Stimulated activated CD4-positive, alpha-beta T cell treated with anti-CD3 and anti-CD28 coated beads, TNF-alpha, amount 100 ng/mL, for 1 hour (primary cell): ENCODE measurements at places on chromosomes 5 and 9.

DNA sequence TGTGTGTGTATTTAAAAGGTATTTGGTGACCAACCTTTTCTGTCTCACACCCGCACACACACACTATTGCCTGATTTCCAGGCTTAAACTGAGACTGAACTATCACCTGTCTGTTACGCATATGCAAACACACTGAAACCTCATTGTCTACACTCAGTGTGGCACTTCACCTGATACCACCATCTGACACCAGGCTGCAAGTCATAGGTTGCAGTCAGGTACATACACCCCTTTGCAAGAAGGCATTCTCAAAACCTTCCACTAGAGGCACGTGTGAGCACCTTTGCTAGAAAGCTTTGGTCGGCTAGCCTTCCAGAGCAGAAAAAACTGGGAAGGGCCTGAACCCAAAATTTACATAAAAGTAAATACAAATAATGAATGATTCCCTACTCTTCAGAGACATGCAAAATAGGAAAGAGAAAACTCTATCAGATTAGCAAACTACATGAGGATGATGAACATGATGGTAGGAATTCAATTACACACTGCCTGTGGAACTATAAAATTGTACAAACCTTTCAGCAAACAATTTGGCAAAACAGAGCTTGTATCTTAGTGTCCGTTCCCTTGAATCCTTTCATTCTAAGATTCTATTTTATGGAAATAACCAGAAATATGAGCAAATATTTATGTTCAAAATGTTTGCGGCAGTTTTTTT is 5.9 kb upstream of the FOXD1 start:
- no peak for DNase-seq

DNA sequence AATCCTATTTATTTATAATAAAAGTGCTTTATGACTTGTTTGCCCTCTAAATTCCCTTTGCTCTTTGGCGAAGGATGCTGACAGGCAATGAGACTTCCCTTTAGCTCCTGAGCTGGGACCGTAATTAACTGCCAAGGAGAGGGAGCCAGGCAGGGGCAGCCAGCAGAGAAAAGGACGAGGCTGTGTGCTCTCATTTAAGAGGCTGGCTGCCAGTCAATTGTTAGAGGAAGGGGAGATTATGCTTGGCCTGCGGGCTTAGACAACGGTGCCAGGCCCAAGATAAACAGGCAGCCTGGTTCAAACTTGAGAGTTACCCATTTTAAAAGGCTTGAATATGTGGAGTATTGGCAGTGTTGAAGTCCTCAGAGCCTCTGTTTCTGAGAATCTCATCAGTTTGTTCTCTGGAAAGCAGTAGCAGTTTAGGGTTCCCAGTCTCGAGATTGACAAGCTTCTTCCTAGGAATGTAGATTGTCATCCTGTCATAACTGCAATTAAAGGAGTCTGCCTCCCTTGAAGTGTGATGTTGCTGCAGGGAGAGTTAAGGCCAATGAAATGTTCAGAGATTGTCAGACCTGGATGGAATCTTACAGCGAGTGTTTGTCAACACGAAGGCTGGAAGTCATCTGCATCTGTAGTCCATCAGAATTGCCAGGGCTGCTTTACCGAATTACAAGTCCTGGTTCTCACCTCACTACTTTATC is 113.2 kb downstream of the JAKMIP2 start:
- no peak for DNase-seq

DNA sequence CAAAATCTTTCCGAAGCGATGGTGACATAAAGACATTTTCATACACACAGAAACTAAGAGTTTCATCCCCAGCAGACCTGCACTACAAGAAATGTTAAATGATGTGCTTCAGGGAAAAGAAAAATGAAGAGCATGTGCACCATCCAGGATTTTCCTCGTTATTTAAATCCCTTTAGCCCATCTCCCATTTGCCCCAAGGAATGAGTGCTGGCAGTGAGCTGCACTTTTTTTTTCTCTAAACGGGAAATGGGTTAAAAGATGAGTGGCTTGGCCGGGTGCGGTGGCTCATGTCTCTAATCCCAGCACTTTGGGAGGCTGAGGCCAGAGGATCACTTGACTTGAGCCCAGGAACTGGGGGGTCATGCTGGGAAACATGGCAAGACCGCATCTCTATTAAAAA is 6.8 kb upstream of the LRRC14B start:
- DNase-seq: no peak

GRCh38 chr5:100647461-100648230 is 112.5 kb downstream of the FAM174A start:
- no peak for DNase-seq

GRCh38 chr5:6349387-6349786 is 29.0 kb downstream of the MED10 start:
- no peak for DNase-seq

DNA sequence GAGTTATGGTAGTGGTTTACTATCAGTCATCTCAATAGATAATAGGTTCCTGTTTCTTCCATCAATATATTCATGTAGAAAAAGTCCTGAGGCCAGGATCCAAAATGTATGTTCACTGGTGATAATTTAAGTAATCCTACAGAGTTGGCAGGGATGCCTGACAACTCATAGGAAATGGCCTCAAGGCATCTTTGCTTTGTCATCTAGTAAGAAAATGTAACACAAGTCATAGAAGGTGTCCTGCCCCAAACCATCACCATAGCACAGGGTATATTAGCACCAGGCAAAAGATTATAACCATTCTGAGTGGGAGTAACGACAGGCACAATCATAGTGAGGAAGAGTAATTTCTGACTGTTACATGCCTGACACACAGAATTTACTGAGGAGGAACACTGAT is 257.0 kb downstream of the TMEM167A start:
- DNase-seq: no peak

GRCh38 chr5:113776168-113776567 is 262.7 kb downstream of the YTHDC2 start:
- no peak for DNase-seq

- no peak for DNase-seq
These were observed 6.0 kb downstream of the NACC2 start for GRCh38 chr9:136088939-136089696.

DNA sequence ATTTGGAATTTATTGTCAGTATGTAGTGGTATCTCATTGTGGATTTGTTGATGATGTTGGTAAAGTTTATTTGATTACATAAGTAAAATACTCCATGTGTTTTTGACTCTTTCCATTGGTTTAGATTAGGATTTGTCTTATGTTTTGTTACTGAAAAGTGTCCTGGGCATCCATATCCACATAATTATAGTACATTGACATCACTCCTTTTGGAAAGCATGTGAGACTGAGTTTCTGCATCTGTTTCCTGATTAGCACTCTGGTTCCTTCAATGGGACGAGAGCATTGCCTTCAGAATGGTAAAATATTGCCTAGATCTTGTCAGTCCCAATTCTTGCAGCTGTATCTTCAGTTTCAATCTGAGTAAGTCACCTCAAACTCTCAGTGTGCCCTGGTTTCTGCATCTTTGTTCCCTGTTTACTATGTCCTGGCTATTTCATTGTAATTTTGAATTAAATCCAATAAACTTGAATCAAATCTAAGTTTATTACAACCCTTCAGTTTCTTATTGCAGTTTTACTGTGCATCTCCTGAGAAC is 128.1 kb downstream of the FBXO38 start:
- DNase-seq: no peak

DNA sequence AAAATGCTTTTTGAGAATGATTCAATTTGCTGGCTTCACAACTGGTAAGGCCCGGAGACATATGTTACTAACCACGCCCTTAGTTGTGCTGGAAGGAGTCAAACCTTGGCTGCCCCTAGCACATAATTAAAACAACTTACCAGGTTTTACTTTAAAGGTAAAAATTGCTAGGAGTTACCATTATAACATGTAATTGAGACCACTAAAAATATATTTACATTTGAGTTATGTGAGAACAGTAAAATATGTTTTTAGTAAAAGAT is 435.6 kb upstream of the CDH9 start:
- no peak for DNase-seq

GRCh38 chr5:65461490-65461889 is 20.2 kb downstream of the ADAMTS6 start:
- DNase-seq: no peak

DNA sequence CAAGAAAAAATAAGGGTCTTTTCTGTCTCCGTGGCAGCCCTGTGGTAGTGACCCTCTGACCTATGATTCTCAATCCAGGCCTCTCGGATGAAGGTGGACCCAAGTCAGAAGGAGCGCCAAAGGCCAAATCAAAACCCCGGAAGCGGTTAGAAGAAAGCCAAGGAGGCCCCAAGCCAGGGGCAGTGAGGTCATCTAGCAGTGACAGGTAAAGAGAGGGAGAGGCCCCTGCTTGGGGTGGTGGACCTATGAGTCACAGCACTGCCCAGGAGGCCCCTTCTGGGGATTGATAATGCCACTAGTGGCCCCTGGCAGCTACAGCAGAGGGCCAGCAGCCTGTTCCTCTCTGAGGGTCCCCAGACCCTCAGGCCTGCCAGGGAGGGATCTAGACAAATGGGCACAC is 6.4 kb upstream of the SLC2A8 start:
- DNase-seq: no peak

DNA sequence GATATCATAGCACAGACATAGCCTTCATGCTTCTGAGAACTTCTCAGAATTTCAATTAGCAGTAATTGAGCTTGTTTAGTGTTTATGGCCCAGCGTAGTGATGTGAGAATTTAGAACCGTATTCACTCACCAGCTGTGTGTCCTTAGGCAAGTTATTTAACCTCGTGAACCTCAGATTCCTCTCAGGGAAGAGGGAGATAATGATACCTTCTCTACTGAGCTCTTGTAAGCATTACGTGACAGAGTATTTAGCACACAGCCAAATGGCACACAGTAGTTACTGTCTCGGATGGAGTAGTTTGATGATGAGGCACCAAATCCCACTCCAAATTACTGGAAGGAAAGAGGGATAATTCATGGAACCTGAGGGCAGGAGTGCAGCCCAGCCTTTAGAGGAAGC is 429.3 kb downstream of the CCDC171 start:
- DNase-seq: no peak

GRCh38 chr5:62596691-62597090 is 18.1 kb downstream of the LRRC70 start:
- no peak for DNase-seq

GRCh38 chr5:80048084-80048780 is 13.1 kb downstream of the THBS4 start:
- DNase-seq: no peak

- no peak for DNase-seq
These were observed 2.4 kb upstream of the GLT6D1 start for GRCh38 chr9:135641745-135642144.

DNA sequence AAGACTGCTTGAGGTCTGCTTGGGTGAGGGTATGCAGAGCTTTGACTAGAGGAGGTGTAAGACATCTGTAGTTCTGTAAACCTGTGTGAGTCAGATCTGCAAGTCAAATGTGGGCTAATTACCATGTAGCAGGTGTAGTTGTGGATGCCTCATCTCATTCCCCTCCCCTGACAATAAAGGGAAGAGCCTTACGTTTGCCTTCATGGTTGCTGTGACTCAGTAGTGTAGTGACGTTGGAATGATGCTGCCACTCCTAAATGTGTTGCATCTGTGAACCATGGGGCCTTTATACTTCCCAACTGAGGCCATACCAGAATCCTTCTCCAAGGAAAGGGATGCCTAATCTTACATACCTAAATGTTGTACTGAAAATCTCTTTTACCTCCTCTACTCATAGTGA is 26.0 kb downstream of the PRDM6 start:
- no peak for DNase-seq

- no peak for DNase-seq
These were observed 8.5 kb upstream of the RALGPS1 start for GRCh38 chr9:126906091-126906490.

- DNase-seq: no peak
These were observed 97.7 kb downstream of the LHFPL2 start for GRCh38 chr5:78550891-78551290.

GRCh38 chr5:160418561-160419457 is at the start of gene SLU7:
SLU7 (minus strand) TSS chr5:160419081; CDS start chr5:160415294, 3,787 bp downstream.
- peak; percentile 89 for DNase-seq

- DNase-seq: no peak
These were observed 7.1 kb downstream of the MAT2B start for GRCh38 chr5:163512526-163512925.

DNA sequence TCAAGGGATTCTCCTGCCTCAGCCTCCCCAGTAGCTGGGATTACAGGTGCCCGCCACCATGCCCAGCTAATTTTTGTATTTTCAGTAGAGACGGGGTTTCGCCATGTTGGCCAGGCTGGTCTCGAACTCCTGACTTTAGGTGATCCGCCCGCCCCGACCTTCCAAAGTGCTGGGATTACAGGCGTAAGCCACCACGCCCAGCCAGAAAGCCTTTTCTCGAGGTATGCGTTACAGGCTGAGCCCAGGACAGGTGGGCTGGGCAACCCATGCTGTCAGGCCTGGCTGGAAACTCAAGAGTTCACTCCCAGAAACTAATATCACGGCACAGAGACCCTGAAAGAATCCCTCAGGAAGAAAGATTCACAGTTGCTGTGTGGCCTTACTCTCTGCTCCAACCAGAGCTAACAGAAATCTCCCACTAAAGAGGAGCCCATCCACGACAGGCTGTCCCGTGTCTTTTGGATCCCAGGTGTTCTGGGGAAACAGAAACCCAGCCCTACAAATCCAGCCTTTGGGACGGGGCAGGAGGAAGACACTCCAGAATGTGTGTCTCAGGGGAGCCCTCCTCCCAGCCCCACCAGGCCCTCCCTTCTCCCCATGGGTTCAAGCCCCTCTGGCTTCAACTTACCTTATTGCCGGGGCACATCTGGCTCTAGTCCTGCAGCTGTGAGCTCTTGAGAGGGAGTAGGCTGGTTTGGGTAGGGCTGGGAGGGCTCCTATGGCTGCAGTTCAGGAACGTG is 400 bp downstream of the TIFAB start:
- DNase-seq: no peak

DNA sequence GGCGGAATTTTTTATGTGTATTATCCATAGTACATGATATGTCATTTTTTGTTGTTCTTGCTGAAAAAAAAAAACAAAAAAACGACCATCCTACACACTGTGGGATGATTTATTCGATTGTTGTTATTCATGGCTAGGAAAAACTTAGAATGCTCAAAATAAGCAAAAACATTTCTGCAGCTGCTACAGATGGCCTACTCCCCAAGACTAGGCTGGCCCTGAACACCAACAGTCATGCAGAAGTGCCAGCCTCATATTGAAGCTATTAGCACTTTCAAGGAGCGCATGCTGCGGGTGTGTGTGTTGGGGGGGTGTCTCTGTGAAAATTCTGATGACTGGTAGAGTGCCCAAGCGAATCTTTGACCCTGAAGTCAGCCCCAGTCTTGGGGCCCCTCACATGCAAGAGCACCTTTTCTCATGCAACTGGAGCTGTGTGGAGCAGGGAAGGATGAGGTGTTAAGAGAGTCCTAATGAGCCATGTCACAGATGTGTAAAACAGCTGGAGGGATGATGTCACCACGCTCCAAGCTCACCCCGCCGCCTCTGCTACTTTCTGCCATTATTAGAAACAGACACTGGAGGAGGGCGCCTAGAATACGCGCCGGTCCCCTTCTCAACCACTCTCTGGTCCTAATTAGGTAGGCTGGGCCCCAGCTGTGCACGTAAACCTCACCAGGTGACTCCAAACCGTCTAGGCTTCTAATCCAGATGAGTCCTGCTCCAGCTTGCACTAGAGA is 61.0 kb upstream of the SMIM23 start:
- no peak for DNase-seq
